ENCODE measurements at places on chromosomes 7 and 10.

DNA sequence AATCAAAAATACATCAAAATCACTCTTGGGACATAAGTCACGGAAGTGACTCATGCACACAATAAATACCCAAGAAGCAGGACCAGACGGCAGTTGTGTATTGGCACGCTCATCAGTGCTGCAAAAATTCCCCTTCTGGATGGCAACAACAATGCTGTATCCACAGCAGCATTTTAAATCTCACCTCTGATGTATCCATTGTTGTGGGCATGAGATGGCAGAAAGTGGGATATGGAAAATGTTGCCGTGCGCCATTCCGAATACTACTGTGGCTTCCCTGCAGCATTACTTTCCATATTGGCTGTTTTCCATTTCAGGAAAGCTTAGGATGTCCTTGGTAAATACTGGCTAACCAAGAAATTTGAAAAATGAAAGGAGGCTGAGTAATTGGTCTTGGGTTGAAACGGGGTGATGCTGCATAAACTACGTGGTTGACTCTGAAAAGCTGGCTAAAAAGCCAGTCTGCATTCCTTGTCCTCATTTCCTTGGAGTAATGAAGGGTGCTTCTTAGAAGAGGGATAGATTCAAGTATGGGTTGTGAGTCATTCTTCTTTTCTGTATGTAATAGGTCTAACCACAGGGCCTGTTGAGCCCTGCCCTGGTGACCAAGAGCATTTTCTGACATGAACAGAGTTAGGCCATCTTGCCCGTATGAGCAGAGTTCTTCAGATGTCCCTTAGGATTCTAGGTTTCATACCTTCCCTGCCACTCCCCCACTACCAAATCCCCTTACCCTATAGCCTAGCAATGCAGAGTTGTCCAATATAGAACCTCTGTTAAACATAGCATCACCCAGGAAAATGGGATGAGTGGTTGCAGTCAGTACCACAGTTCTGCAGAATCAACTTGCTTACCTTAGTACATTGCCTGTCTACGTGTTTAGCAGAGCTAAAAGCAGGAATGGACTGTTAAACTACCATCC, 36.3 kb upstream of the TOMM7 start:
- DNase-seq = peak; percentile 98

- no peak for DNase-seq
Measured at GRCh38 chr10:3639546-3639945, 145.5 kb downstream of the KLF6 start.

GRCh38 chr10:6716516-6716915, 136.4 kb upstream of the PRKCQ start:
- DNase-seq = no peak

GRCh38 chr10:61452151-61452651, 980 bp downstream of the TMEM26 start:
- no peak for DNase-seq

- DNase-seq = no peak
Measured at GRCh38 chr7:50641442-50642405, 76.5 kb upstream of the DDC start.

DNA sequence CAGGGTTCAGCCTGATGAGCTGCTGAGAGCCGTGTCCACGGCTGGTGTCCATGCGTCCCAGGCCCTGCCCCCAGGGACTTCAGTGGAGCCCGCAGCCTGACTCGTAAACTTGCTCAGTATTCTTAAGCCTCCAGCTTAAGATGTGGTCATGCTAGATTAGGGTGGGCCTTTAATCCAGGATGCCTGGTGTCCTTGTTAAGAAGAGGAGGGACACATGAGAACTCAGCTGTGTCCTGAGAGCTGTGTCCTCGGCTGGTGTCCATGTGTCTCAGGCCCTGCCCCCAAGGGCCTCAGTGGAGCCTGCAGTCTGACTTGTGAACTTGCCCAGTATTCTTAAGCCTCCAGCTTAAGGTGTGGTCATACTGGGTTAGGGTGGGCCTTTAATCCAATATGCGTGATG, 23.0 kb downstream of the DOCK1 start:
- DNase-seq = no peak

- no peak for DNase-seq
Measured at GRCh38 chr10:93267521-93267920, 193.8 kb downstream of the CYP26A1 start.

DNA sequence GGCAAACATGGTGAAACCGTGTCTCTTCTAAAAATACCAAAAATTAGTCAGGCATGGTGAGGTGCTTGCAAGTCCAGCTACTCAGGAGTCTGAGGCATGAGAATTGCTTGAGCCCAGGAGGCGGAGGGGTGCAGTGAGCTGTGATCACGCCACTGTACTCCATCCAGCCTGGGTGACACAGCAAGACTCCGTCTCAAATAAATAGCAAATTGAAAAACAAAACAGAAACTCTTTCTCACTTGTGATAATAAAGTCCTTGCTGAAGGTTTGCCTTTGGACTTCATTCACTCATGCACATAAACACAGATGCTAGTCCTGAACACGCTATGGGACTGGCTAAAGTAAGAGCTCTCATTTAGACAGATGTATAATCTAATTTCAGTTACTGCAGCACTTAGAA, 37.6 kb downstream of the ANK3 start:
- no peak for DNase-seq

GRCh38 chr7:112982441-112983063, 104.1 kb downstream of the GPR85 start:
- DNase-seq = no peak

DNA sequence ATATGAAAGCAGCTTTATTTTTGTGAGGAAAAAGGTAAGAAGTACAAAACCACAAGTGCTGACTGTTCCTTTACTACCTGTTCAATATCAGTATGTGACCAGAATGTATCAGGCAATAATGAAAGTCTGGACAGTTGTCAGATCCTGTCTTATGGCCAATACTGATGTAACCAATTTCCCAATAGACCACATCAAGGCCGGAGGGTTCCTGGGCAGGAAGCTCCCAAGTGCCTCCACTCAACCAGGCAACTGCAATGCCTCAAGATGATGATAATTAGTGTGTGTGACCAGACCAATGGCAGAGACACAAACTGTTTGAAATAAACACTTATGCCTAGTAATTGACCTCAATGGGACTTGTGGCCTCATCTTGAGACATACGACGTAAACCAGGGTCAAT, 149.4 kb upstream of the ASAH2 start:
- no peak for DNase-seq

DNA sequence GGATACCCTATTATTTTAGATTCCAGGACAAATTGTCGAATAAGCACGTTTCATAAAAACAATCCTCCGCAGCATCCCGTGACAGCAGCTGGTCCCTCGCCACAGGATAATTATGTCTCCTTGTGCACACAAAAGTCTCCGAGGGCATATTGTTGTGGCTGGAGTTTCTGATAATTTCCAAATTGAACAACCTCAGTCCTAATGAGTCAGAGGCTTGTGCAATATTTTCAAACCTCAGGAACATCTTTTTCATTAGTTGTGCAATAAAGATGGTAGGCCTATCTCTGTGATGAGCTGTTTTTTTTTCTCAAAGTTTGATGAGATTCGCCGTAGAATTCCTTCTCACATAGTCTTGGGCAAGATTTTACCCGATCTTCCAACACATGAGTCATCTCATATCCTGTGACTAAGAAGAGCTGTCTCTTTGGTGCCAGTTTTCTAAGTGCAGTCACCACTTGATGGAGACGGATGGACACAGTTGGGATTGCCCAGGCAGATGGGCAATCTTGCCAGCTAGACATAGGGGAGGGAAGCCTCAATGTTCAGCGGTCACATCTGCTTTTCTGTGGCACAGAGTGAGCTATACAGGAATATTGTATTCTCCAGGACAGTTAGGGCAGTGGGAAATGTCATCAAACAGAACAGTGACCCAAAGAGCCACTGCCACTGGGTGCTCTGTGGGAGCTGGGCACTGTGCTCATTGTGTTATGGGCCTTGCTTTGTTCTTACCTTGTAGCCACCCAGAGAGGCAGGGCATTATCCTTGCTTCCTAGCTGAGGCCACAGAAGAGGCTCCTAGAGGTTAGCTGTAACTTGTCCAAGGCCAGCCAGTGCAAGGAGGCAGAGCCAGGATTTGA, 7.8 kb downstream of the HTRA1 start:
- peak; percentile 90 for DNase-seq

DNA sequence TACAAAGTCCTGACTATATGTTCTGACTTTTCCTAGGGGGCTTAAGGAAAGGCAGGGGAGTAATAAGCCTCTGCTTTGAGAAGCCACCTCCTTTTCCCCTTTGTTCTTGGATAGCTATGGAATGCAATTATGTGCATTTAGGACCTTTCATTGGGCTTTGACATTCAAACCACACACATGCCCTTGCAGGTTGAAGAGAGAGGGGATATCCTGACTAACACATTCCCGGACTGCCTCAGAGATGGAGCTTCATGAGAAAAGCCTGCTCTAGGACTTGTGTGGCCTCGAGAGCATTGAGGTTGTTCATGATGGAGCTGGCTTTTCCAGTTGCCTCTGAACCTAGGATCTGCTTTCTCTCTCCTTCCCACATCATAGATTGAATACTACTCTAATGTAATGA, 694.5 kb downstream of the LRMDA start:
- DNase-seq = no peak

DNA sequence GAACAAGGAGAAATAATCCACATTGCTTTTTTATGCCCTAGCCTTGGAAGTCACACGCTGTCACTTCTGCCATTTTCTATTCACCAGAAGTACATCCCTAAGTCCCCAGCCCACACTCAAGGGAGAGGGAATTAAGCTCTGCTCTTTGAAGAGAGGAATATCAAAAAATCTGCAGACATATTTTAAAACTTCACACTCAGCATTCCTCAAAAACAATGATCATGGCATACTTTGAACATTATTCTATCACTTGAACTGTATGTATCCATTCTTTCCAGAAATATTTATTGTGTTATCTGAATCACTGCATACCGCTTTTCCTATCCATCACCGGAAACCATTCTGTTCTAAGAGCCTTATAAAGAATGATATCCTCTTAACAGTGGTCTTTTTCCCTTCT, 9.4 kb downstream of the ABCC2 start:
- no peak for DNase-seq

- DNase-seq = peak; percentile 56
Measured at GRCh38 chr10:28564905-28565304, 32.0 kb downstream of the WAC start.

GRCh38 chr7:95609277-95609971, 13.1 kb upstream of the PDK4 start:
- DNase-seq = peak; percentile 67

DNA sequence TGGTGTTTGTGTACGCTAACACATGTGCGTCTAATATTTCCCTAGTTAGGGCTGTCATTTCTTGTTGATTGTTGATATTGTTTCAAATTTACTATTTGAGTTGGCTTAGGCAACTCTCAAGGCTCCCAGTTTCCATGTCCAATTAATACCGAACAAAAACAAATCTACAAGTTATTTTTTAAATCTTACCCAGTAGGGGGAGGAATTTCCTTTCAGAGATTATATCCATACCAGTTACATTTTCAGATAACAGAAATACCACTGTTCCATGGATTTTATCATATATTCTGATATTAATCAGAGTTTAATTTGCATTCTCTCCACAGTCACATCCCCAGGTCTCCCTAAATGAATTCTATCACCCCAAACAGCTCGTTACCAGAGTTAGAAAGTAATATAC, 7.2 kb upstream of the AKR1B10 start:
- no peak for DNase-seq

DNA sequence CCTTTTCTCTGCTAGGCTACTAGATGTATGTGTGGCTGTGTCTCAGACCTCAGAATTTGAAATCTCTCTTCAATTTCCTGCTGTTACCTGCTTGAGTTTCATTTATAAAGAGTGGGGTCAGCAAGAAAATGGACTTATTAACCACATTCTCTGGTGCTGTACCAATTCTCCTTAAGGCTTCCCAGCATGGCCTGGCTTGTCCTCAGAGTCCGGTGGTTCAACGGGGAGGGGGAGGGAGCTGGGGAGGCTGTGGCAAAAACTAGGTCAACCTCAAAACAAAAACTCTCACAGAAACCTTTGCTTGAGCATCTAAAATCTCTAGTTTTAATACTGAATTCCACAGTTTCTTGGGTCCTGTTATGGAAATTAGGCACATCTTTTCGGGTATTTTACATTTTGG, 389.1 kb upstream of the COBL start:
- DNase-seq = no peak

DNA sequence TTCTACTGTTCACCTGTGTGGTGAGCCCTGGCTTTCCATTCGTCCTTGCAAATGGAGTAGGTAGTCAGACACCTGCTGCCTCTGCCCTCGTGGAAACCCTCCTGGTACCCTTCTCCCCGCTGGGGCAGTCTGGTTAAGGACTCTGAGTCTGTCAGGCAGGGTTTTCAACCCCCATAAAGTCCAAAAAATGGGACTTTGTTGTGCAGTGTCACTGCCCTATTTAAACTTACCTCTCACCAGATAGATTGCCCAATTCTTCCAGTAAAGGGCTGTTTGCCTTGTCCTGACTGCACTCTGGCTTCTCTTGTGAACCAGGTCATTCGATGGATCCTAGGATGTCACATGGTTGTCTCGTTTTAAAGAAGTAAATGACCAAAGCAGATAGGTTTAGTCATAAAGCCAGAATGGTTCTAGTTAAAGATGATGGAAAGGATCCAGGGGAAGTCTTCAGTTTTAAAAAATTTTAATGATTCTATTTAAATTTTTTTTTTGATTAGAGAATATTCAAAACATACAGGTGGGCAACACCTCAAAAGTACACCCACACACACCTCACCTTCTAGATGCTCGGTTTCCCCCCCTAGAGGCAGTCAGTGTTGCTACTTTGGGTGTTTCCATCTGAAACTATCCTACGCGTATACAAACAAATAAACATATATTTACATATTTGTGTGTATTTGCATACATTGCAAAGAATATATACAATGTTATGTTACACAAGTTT, 22.0 kb downstream of the TMEM176B start:
- DNase-seq = no peak

GRCh38 chr7:44762726-44763522, 14.3 kb downstream of the ZMIZ2 start:
- no peak for DNase-seq

- DNase-seq = peak; percentile 81
Measured at GRCh38 chr10:99775850-99776249, 6.6 kb upstream of the ABCC2 start.

DNA sequence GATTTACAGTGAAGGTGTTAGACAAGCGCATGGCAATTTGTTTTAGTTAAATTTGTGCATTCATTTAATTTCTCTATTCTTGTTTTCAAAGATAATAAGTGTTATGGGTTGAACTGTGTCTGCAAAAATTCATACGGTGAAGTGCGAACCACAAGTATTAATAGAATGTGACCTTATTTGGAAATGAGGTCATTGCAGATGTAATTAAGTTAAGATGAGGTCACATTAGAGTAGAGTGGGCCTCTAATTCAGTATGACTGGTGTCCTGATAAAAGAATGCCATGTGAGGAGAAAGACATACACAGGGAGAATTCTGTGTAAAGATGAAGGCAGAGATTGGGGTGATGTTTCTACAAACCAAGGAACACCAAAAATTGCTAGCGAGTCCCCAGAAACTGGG, 158.8 kb upstream of the SEMA3E start:
- DNase-seq = no peak
